ENCODE measurements at places on chromosomes 3 and 15. TPM values are rescaled to one million over a fixed set of nuclear protein-coding genes. Genes with fewer than 3 reads are reported as not detected.

- no peaks in the 10 kb centered on the region for H3K27me3 ChIP-seq
- peaks cover 2% of the 10 kb centered on the region for H3K36me3 ChIP-seq
- no peak overlapping the region for H3K4me3 ChIP-seq
- H3K27ac ChIP-seq: peak overlapping the region; percentile 93
Observed at GRCh38 chr3:179701176-179701827, 48.5 kb downstream of the USP13 start.

DNA sequence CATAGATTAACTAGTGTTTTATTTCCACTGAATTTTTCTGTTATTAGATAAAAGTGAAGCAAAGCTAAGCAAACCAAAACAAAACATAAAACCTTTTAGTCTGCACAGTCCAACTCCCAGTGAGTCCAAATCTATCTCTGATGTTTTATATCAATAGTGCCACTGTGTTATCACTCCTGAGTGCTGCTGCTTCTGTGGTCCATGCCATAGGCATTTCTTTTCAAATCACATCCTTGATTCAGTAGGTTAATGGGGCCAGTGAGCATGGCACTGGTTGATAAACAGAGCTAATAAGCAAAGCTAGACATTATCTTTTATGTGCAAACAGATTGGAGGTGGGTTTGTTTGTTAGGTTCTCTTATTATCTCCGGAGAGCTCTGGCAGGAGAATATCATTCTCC, 30.0 kb downstream of the RBMS3 start:
- H3K27ac ChIP-seq: no peak overlapping the region
- no peaks in the 10 kb centered on the region for H3K27me3 ChIP-seq
- no peak for DNase-seq
- no peak overlapping the region for H3K4me3 ChIP-seq
- H3K4me1 ChIP-seq: peaks cover 5% of the 10 kb centered on the region
- no peaks in the 10 kb centered on the region for H3K36me3 ChIP-seq

GRCh38 chr3:70856414-70857162, 544.1 kb upstream of the MDFIC2 start:
- peaks cover 77% of the 10 kb centered on the region for H3K4me1 ChIP-seq
- H3K27me3 ChIP-seq: no peaks in the 10 kb centered on the region
- H3K36me3 ChIP-seq: peaks cover 5% of the 10 kb centered on the region
- no peak for DNase-seq

PAQR5 gene
- 11.5 TPM for total RNA-seq

GOLGA6L4 gene
- 3.5 TPM for total RNA-seq
